ENCODE measurements at places on chromosomes 4 and X.

DNA sequence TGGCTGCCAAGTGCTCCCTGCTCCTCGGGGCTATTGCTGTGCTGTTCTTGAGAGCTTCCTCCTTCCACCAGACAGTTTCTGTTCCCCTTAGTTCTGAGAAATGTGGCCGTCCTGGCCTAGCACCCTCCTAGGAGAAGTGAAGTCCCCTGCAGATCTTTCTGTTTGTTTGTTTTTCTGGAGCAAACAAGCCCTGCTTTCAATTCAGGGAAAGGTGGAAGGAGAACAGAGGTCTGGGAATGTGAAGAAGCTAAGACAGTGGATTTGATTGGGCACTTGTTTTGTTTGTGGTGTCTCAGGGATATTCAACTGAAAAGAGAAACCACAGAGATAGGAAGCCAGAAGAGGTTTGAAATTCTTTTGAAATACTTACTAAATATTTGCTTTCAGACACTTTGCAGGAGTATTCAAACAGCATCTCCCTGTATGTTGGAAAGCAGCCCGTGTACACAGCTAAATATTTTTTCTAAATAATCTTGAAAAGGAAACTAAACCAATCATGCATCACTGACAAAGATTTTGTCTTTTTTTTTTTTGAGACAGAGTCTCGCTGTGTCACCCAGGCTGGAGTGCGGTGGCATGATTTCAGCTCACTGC, 36.5 kb upstream of the PPM1K start:
- no peak for DNase-seq

GRCh38 chr4:160983035-160983434, 1180.8 kb downstream of the FSTL5 start:
- DNase-seq, result no peak

DNA sequence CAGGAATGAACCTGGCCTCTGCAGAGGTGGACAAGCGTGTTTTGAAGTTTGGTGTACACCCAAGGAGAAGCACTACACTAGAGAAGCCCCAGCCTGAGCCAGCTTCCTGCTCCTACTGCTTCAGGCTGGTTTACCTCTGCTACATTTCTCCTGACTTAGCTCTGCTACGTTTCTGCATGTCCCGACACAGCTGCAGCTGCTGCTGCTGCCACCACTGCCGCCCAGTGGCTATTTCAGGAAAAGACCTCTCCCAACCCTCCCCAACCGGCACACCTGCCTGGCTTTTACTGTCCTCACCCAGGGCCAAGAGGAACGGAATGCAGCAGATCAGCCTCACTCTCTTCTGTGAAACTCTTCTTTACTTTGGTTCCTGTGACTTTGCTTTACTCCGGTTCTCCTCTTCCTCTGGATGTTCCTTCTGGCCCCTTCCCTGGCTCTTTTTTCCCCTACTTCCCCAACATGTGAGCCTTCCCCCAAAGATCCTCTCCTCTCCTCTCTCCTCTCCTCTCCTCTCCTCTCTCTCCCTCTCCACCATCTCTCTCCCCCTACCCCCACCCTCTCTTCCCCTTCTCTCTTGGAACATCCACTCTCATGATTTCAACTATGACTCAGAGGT, 3.1 kb upstream of the P2RY4 start:
- DNase-seq, result no peak

GRCh38 chr4:44806071-44806470, 79.7 kb upstream of the GNPDA2 start:
- no peak for DNase-seq

- DNase-seq, result no peak
These were observed 89.8 kb downstream of the FNIP2 start for GRCh38 chr4:158858410-158859199.

DNA sequence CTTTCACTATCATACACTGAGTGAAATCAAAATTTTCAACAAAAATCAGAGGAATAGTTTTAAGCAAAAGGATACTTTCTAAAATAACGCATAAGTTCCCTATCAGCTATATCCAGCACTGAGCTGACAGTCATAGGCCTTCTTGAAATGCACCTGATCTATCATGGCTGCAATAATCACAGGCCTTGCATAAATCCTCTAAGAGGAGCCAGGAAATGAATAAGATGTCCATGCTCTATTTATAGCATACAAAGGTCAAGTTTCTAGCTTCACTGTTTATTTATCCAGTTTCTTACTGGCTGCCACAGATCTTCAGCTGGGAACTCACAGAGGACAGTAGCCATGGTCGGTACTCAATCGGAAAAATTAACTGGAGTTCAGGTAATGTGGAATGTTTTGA, 235.9 kb upstream of the DMD start:
- DNase-seq, result no peak

GRCh38 chr4:32986236-32986635, 2266.1 kb downstream of the PCDH7 start:
- DNase-seq, result no peak

- DNase-seq, result no peak
These were observed 77.5 kb downstream of the IL15 start for GRCh38 chr4:141713771-141714445.

DNA sequence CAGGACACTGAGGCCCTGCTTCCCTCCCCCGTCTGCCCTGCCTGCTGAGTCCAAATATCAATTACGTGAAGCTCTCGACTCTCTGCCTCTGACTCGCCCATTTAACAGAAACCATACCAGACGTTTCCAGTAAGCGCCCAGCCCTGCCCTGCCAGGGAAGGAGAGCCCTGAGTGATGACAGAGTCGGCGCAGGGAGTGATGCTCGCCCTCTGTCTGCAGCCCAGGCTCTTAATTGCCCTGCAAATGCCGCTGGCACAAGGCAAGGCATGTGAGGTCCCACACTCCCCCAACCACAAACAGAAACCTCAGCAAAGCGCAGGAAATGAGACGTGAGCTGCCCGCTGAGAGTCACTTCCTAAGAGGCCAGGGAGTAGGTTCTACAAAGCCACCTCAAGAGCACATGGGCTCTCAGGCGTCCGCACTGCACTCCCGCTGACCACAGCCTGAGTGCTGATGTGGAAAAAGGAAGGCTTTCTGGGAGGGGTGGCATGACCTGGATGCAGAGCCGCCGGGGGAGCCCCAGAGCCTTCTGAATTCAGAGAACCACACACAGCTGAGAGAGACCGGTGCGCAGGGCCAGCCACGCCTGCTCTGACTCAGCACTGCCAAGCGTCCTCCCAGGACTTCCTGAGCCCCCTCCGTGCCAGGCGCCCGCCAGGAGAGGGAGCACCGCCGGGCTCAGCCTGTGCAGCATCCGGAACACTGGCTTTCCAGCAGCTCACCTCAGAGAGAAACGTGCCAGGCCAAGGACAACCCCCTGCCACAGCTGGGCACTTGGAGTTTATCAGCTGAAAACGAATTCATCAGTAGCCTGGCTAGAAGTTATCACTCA, 5.3 kb downstream of the ZFYVE28 start:
- DNase-seq, result peak; percentile 3

- DNase-seq, result no peak
These were observed 52.6 kb downstream of the OSTC start for GRCh38 chr4:108702960-108703359.

DNA sequence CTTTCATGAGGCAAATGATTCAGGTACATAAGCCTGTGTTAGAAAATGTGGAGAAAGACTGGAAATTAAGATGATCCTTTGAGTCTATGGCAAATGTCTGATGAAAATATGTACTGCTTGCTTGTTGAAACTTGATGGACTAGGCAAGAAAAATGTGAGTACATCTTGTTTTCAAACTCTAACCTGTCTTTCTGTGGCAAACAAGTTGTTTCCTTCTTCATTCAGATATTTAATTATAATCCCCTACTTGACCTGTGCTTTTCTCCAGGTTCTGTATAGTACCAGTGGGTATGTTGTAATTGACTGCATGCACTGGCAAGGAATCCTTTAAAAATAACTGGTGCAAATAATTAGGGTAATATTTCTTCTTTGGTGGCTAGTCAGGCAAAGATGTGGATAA, 136.7 kb downstream of the ARHGAP24 start:
- DNase-seq, result no peak

GRCh38 chr4:16754104-16754503, 144.3 kb downstream of the LDB2 start:
- DNase-seq, result no peak

DNA sequence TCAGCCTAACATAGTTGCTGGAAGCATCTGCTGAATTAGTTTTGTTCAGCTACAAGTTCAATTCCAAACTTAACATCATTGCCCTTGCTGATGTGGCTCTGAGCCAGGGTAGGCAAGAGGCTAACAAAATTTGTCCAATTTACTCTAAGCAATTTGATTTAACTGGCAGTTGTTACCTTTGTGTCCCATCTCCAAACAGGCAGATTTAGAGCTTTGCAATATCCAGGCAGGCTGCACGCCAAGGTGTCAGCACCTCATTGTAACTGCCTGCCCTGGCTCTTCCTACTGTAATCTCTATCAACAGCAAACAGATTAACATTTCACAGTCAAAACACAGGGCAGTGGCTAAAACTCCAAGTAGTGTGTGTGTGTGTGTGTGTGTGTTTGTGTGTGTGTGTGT, 2070.6 kb downstream of the PCDH7 start:
- DNase-seq, result peak; percentile 76

GRCh38 chrX:153974726-153975286, 2.3 kb downstream of the TMEM187 start:
- no peak for DNase-seq

DNA sequence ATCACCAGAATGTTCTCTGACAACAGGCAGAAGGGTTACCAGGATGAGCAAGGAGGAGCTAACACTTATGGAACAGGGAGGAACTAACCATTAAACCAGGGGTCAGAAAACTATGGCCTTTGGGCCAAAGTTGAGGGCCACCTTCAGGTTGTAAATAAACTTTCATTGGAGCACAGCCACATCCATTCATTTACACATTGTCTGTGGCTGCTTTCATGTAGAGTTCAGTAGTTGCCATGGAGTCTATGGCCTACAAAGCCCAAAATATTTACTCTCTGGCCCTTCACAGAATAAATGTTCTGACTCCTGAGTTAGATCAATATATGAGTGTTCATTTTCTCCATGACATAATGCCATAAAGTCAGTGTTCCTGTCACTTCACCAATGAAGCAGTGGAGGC, 13.2 kb upstream of the HCCS start:
- DNase-seq, result no peak

GRCh38 chr4:53197772-53198142, 168.1 kb downstream of the SCFD2 start:
- no peak for DNase-seq

- DNase-seq, result no peak
These were observed 413.5 kb upstream of the INTU start for GRCh38 chr4:127219232-127219631.

Measured in NCI-H446 treated with DMSO at 0.1 percent for 48 hours (cell line).